ENCODE measurements at places on chromosomes 12 and 14.

DNA sequence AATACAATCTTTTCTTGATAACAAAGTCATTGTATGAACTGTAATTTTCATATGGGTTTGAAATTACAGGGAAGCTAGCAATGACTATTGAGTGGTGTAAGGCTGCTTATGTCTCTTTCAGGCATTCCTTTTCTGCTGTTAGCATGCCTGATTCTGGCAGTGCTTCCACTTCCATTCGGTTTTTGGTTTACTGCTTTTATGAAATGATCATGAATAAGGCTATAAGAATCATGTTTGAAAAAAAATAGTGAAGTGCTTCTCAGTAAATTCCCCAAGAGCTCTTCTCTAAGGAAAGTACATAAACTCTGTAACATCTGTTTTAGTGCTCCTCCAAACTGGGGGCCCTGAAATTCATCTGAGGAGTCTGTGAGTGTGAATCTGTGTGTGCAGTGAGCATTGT lies 434.0 kb upstream of the RGS6 start:
- no peak for DNase-seq

- no peak for DNase-seq
These were observed 2.4 kb downstream of the RNASE8 start for GRCh38 chr14:21059842-21060613.

DNA sequence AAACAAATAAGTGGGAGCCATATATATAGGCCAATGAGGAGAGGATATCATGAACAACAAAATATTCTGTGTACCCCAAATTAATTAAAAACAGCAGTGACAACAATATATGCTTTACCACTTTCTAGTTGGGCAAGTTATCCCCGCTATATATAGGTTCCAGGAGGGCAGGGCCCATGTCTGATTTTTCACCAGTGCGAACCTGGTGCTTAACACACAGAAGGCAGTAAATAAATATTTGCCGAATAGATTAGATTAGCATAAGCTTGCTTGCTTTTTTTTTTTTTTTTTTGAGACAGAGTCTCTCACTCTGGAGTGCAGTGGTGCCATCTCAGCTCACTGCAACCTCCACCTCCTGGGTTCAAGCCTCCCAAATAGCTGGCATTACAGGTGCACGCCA lies 3.4 kb upstream of the MIP start:
- DNase-seq = no peak

- no peak for DNase-seq
These were observed 42.6 kb downstream of the KRT80 start for GRCh38 chr12:52149182-52149641.

DNA sequence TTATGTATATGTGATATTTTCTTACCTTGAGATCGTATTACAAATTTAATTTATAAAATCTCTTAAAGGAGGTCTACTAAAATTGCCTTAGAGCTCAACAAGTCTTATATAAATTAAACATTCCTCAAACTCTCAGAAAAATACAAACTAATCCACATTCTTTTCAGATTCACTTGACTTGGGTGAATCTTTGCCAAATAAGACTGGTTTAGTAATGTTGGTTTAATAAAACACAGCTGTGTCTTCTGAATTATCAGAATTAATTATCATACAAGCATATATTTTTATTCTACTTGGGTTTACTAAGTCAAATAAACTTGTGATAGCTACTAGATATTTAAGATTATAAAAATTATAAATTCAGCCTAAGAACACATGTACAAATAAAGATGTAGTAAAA lies 13.3 kb downstream of the GLIPR1L2 start:
- no peak for DNase-seq

DNA sequence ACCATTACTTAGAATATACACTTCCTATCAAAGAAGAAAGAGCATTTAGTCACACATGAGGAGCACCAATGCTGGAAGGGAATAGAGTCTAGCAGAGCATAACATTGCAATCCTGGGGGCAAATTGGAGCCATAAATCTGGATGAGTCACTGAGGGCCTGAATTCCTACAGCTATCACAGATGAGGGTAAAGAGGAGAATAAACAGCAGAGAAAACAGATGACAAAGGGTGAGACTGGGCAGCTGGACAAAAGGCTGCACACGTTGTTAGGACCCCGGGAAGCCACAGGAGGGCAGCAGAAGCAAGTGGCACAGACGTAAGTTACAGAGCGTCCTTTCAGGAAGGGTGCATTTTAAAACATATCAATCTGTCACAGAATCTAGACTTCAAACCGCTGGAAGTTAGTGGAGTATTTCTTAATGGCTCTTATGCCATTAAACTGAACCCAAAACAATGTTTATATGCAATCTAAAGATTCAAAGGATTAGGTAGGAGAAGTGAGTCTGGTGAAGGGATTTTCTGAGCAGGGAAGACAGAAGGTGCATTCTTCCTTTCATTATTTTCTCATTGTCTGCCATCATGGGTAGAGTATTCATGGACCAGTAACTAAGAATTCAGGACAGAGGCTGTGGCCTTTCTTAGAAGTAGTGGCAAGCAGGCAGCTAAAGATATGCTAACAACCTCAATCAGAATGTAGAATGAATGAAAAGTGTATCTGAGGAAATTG lies 159.8 kb upstream of the DAAM1 start:
- DNase-seq = no peak

GRCh38 chr14:59295951-59296350 lies 107.5 kb downstream of the DAAM1 start:
- DNase-seq = no peak

- DNase-seq = no peak
These were observed 7.0 kb downstream of the DAZAP2 start for GRCh38 chr12:51245476-51246253.

DNA sequence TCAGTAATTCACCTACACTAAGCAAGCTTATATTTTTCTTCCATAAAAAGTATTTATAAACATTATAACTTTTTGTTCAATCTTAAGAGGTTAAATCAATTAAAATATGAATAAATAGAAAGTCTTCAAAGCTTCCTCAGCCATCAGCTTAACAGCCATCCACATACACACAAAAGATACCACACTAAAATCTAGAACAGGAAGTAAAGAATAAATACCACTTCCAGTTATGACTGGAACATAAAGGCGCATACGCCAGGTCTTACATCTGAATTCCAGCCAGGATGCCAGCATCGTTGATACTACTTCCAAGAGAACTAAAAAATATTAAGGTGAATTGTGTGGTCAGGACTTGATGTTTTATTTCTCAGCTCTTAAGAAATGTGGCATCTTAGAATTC lies 17.0 kb downstream of the SIX1 start:
- DNase-seq = no peak

GRCh38 chr14:78455896-78456435 lies 285.8 kb downstream of the NRXN3 start:
- DNase-seq = no peak

DNA sequence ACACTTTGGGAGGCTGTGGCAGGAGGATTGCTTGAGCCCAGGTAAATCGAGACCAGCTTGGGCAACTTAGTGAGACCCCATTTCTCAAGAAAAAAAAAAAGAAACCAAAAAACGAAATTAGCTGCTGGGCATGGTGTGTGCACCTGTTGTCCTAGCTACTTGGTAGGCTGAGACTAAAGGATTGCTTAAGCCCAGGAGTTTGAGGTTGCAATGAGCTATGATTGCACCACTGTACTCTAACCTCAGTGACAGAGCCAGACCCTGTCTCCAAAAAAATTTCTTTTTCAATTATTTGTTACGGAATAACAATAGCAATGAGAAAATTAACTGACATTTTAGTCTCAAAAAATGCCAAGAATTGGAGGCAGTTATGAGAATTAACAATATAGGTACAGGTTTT lies 128.0 kb downstream of the CCDC91 start:
- DNase-seq = no peak

DNA sequence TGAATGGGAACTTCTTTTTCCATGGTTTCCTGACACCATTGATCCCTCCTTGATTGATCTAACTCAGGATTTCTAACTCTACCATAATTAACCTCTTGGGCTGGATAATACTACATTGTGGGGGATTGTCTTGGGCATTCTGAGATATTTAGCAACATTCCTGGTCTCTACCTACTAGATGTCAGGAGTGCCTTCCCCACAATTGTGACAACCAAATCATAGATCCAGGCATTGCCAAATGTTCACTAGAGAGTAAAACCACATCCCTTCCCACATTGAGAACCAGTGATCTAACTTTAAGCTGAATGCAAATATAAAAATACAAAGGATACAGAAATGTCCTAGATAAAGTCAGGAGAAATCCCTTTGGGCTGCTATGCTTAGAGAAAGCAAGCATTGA lies 36.9 kb upstream of the CCDC198 start:
- DNase-seq = no peak

GRCh38 chr12:19093218-19093617 lies 36.3 kb upstream of the PLEKHA5 start:
- DNase-seq = no peak

- no peak for DNase-seq
These were observed 24.2 kb upstream of the SLC6A12 start for GRCh38 chr12:238116-238515.

DNA sequence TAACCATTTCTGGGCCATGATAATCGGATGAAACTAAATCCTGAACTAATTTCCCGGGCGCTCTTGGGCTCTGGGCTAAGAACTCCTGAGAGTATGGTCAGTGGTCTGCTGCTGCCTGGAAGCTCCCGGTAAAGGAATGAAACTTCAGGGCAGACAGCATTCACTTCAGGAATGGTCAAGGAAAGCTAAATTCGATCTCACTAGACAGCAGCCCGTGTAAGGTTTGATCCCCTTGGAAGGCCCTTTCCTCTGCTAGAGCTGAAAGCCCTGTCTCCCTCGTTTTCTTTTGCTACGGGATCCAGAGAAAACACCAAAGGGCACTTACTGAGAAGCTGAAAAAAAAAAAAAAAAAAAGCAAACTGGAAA lies 680 bp downstream of the ASB8 start:
- DNase-seq = no peak

DNA sequence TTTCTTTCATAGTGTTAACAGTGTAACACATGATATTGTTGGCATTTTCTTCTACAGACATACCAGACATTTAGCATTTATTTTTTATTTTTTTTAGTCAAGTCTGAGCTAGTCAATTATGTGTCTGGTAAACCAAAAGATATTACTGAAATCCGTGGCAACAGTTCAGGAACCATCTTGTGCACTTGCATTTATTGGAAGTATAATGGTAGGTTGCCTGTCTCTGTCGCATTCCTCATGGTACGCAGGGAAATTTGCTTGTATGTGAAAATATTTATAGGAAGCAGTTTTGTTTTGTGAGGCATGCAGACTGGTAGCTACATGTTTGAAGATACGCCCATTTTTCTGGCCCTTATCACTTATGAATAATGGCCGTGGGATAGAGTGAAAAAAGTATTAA lies 186.1 kb upstream of the SLC38A2 start:
- DNase-seq = no peak

DNA sequence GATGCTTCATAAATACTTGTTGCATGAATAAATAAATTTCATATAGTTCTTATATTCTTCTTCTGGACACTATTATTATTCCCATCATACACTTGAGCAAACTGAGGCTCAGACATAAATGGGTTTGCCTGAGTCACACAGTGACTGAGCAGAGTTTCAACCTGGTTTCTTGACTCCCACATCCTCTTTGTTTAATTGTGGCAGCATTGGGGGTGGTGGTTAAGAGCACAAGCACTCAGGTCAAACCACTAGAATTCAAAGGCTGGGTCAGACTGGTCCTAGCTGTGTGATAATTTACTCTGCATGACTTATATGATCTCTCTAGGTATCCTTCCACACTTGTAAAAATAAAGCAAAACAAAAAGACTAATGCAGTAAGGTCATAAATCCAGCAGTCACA lies 274.9 kb upstream of the SRRM4 start:
- DNase-seq = no peak

- no peak for DNase-seq
These were observed 142.3 kb upstream of the TMPO start for GRCh38 chr12:98373025-98373554.

- DNase-seq = peak; percentile 41
These were observed at the start of gene ARID4A for GRCh38 chr14:58298477-58299400. ARID4A (plus strand) TSS chr14:58298555; CDS start chr14:58299855, 1,300 bp downstream.

GRCh38 chr14:59166258-59166657 lies 22.2 kb upstream of the DAAM1 start:
- no peak for DNase-seq

- DNase-seq = no peak
These were observed 24.9 kb downstream of the LGALS3 start for GRCh38 chr14:55153951-55154350.

DNA sequence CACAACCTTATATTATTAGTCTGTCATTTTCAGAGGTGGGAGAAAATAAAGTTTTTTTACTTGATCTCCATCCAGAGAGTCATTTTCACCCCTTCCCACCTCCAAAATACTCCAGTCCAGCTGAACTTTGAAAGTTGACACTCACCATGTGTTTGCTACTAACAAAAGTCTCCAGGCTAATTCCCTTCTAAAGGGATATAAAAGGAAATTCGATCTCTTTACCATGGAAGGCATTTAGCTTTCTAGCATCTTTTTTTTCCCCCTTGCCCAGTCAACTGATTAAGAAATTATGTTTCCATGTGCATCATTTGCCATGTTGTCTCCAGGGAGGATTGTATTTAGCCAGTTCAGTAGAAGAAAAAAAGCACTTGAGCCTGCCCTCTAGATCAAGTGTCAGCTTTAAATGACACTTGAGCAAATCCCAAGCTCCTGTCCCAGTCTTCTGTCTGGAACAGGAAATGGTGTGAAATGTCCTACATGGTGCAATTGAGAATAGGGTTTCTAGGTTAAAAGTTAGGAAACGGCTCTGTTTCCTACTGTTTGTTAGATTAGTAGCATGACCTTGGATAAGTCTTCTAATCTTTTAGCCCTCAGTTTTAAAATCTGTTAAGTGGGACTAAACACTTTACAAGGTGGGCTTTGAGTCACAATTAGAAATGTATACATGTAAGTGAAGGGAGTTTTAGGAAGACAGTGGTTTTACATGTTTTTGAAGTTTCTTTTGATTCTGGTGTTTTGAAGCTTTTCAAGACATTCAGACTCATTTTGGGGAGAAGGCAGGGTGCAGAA lies 67.2 kb downstream of the GNS start:
- no peak for DNase-seq

DNA sequence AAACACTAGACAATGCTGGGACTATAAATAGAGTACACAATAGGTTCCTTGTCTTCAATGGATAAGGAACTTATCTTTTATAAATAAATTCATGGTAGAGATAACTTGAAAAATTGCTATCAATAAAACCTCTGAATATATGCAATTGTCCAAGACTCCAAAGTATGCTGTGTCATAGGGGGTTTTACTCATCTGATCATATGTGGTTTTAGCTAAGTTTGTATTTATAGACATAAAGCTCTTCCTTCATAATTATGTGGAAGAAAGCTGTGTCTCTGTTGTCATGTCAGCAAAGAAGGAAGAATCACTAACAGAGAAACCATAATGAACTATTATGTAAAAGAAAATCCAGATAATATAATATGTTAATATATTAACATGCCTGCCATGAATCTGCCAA lies 111.5 kb upstream of the ATXN7L3B start:
- no peak for DNase-seq

GRCh38 chr14:72907886-72908285 lies 14.0 kb upstream of the DPF3 start:
- DNase-seq = no peak

- no peak for DNase-seq
These were observed 725 bp downstream of the RIMBP2 start for GRCh38 chr12:130715150-130715997.
